ENCODE measurements at places on chromosomes 12 and 14.

DNA sequence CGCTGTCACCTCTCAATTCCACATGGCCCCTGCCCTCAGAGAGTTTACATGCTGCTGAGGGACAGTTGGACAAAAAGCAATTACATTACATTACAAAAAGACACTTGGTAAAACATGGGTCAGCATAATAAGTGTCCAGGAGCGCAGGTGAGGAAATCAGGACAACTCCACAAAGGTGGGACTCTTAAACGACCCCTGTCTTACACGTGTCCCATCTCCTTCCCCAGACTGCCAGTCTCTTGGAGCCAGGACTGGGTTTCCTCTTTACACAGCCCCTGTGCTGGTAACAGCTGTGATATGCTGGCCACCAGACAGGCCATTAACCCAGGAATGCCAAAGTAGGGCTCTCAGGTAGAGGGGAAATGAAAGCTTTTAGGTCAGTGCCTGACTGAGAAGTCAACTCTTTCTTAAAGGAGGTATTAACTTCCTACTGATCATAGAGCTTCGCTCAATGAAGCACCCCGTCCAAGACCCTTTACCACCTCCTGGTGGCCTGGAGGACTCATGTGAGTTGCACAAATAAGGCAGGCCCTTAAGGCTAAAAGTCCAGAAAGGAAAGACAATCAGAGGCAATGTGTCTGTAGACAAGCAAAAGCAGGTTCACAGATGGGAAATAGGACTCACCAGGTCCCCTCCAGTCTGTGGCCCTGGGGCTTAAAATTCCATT lies 55.5 kb downstream of the ANO2 start:
- peak; percentile 13 for DNase-seq

GRCh38 chr12:121326996-121327674 lies 25.1 kb downstream of the ANAPC5 start:
- no peak for DNase-seq

DNA sequence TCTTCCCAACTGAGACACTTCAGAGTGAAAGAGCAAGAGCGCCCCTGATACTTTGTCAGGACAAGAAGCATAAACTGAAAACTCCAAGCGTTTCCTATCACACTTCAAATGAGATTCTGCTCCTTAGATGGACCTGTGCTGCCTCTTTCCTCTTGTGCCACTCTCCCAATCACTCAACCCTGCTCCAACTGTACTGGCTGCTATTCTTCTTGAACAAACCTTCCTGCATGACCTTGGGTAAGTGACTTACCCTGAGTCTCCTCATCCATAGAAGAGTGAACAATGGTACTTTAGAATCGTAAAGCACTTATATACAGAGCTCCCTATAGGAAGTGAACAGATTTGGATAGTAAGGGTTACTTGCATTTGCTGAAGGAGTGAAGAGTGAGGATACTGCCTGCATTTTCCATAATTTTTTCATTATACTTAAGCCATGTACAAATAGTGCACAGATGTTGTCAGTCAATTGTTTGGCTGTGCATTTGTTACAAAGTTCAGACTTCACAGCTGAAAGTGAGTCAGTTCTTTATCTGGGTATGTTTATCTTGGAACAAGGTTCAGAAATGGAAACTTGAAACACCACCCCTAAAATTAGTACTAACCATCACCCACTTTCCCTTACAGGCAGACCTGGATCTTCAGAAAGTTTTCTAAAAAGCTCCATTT lies 10.8 kb downstream of the MTERF2 start:
- DNase-seq = no peak

GRCh38 chr12:38399711-38400206 lies 83.2 kb downstream of the ALG10B start:
- no peak for DNase-seq

DNA sequence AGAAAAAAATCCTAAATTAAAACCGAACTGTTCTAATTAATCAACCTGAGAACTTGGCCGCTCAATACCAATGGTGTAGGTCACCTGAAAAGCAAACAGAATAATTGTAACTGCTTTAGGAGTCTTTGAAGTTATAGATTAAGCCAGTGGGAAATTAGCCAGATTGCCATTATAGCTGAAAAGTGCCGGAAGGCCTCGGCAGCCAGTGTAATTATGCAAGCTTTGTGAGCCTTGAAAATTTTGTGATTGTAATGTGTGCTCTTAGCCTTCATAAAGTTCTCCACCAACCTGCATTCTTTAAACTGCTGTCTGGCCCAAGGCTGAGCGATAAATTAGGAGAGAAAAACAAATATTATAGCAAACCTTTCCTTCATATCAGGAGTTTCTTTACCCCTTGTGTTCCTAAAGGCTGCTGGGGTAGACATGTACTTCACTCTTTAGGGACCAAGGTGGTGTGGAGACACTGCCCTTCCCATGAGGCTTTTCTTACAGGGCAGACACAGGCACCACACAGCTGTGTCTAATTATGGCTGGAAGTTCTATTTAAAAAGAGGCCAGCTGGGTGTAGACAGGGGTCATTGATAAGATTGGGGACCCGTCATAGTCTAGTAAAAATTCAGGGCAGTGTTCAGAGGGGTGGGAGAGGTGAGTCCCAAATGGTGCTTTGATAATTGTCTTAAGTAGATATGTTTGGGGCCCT lies 991.2 kb downstream of the FLRT2 start:
- no peak for DNase-seq

- no peak for DNase-seq
Observed at GRCh38 chr12:49491823-49492222, 47.0 kb upstream of the KCNH3 start.

DNA sequence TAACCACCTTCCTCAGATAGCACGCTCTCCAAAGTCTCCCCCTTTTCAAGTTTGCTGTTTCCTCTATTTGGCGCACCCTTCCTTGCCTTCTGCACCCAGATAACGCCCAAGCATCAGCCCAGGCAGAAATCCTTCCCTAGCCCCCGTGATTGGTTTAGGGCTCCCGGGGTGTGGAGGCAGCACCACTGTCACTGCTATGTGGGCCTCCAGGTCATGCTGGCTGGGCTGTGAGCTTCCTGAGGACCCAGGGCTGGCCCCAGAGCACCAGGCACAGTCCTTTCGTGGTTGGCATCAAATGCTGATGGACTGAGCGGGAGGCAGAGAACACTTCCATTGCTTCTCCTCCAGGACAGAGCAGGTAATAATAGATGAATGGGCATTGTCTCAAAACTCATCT lies 311.4 kb downstream of the BCL11B start:
- no peak for DNase-seq

- DNase-seq = no peak
Observed at GRCh38 chr12:89672589-89672979, 36.1 kb downstream of the ATP2B1 start.

DNA sequence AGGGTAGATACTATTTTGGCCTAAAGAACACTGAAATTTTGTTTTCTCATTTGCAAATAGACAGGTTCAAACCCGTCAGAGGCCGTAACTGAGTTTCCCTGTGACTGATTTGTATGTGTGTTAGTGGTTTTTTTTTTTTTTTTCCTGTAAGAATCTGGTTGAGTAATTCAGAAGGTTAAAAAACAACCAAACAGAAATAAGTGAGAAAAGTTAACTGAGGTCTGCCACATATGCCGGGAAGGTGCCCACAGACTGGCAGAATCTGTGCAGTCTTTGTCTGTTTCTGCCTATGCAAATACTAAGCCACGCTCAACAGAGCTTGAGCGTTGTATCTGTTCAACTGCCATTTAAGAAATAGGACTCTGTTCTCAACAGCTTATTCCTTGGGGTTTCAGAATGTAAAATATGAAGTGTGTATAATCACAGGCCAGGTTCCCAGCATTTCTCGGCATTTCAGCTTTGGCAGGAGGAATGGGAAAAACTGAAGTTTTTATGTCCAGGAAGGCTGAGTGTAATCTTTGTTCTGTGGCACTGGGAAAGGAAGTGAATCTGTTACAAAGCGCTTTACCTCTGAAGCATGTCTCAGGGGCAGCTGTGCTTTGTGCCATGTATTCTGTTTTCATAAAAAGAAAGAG lies 181.9 kb downstream of the PRKCH start:
- DNase-seq = no peak

DNA sequence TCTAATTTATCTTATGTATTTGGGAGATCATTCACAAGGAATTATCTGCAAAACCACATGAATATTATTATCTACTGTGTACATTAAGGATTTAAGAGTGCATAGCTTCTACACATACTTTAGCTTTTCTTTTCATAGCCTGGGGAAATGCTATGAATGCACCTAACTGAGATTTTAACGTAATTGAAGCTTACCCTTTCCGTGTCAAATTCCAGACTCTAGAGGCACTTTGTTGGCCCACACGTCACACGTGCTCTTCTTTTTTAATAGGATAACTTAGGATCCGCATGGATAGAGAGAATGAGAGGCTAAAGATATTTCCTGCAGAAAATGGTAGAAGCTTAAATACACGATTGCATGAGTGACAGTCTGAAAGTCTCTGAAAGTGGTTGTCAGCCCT lies 481.1 kb downstream of the PCNX1 start:
- DNase-seq = no peak

DNA sequence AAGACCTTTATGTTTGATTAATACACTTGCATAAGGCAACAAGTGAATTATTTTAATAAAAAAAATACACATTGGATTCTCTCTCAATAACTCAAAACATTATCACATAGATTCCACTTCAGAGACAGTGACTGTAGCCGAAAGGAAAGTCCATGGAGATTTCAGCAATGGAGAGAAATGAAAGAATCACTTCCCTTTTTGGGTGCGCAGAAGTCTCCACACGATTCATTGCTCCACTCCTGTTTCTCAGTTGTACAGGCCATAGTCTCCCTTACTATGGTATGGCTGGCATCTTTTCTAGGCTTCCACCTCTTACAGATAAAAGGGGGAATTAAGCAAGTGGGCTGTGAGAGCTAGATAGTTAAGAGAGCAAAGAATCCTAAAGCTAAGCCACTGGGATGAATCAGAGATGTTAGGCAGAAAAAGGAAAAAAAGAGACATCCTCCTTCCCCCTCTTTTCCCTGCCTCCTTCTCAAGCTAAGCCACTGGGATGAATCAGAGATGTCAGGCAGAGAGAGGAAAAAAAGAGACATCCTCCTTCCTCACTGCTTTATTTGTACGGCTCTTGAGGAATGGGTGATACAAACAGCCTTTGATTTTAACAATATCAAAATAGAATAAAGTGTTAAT lies 16.3 kb downstream of the ST8SIA1 start:
- no peak for DNase-seq

DNA sequence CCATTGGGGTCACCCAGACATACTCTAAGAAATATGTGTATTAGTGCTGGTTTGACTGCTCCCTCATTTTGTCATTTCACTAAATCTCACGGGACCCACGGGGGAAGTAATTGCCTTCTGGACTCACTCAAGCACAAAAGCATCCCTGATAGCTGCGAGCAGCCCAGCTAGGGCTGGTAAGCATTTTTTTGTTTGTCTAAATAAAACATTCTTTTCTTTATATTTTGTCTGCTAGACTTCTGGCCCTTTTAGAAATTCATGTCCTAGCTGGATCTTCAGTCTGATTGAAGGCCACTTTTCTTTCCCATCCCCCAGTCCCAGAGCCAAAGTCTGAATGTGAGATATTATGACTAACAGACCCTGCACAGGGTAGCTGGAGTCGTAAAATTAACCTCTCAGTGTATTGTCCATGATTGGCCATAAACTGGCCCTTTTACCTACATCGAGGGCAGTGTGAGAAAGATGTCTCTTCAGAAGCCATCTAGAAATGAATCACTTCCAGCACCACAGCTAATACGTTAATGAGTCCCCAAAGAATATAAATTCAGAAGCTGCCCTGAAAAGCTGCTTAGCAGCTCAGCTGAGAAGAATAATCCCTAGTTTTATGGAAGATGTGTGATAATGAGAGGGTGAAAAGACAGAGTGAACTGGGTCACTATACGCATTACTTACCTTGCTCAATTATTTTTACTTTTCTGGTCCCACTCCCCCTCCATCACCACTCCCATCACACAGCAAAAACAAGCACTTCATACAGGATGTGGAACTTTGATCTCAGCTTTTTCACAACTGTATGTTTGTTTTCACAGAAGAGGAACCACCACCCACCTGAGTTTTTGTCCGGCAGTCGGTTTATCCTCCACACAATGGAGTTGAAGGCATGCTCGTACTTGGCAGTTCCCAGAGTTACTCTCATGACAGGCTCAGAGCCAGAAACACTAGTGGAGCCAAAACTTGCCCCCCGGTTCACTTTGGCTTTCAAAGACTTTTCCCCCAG lies 55.6 kb upstream of the GTF2A1 start:
- no peak for DNase-seq

DNA sequence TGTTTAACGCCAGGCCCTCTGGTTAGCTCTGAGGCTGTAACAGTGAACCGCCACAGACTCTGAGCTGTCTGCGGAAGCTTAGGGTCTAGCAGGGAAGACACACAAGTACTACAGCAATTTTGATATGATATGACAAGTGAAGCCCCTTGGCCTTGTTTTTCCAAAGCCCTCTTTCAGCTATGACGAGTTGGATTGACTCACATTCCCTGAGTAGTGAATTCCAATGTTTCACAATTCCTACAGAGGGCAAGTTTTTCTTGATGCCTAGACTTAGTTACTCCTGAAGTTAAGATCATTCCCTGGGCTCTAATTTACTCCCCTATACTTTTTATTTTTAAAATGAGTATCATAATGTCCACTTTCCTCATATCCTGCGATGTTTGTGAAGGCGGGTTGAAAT lies 53.3 kb upstream of the CISTR start:
- no peak for DNase-seq

DNA sequence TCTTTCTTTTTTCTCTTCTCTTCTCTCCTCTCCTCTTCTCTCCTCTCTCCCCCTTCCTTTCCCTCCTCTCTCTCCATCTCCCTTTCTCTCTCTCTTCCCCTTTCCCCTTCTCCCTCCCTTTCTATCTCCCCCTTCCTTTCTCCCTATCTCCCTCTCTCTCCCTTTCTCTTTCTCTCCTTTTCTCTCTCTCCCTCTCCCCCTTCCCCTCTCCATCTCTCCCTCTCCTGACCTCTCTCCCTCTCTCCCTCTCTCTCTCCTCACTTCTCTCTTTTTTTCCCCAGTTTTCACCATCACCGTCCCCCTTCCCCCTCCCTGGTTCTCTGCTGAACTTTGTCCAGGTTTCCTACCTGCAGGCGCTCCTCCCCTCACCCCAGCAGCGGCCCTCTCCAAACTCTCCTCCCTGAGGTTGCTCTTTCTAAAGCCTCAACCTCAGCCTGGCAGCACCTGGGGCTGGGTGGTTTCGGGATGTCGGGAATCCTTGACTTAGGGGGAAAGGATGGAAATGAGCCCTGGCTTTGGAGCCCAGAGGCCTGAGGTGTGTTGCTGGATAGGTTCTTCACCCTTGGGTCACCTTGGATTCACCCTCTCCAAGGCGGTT lies 14.7 kb upstream of the TBX3 start:
- no peak for DNase-seq

DNA sequence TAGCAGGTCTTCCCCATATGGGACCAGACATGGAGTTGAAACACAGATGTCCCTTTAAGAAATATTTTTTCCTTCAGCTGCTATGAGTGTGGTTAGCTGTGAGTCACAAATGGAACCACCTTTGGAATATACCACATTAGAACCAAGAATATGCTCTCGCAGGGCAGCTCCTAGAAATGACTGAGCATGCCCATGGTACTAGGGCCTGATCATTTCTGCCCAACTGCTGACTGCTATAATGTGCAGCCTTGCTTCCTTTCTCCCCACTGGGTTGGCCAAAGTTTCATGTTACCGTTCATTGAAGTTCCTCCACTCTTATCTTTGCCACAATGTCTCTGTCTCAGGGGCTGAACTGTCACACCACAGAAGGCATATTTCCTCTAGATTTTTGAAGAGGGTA lies 1074.6 kb downstream of the FLRT2 start:
- no peak for DNase-seq

GRCh38 chr12:14545144-14546124 lies 22.2 kb downstream of the PLBD1 start:
- no peak for DNase-seq

- DNase-seq = no peak
Observed at GRCh38 chr14:73797543-73798265, 53.9 kb upstream of the PTGR2 start.

GRCh38 chr14:102590667-102591099 lies 1.8 kb upstream of the RCOR1 start:
- no peak for DNase-seq
